ENCODE measurements at places on chromosomes 12 and 14. TPM values are rescaled to one million over a fixed set of nuclear protein-coding genes. Genes with fewer than 3 reads are reported as not detected.

- DNase-seq = peak; percentile 72
These were observed 376.8 kb downstream of the DPF3 start for GRCh38 chr14:72516936-72517700.

- DNase-seq = no peak
These were observed 57.4 kb downstream of the SLC15A5 start for GRCh38 chr12:16220120-16220519.

GRCh38 chr14:75301666-75302325 is 23.2 kb downstream of the FOS start:
- DNase-seq = no peak

GRCh38 chr14:91352728-91353692 is 64.6 kb downstream of the CCDC88C start:
- DNase-seq = no peak

GRCh38 chr14:58166005-58166983 is 14.3 kb upstream of the ARMH4 start:
- DNase-seq = peak; percentile 92

DNA sequence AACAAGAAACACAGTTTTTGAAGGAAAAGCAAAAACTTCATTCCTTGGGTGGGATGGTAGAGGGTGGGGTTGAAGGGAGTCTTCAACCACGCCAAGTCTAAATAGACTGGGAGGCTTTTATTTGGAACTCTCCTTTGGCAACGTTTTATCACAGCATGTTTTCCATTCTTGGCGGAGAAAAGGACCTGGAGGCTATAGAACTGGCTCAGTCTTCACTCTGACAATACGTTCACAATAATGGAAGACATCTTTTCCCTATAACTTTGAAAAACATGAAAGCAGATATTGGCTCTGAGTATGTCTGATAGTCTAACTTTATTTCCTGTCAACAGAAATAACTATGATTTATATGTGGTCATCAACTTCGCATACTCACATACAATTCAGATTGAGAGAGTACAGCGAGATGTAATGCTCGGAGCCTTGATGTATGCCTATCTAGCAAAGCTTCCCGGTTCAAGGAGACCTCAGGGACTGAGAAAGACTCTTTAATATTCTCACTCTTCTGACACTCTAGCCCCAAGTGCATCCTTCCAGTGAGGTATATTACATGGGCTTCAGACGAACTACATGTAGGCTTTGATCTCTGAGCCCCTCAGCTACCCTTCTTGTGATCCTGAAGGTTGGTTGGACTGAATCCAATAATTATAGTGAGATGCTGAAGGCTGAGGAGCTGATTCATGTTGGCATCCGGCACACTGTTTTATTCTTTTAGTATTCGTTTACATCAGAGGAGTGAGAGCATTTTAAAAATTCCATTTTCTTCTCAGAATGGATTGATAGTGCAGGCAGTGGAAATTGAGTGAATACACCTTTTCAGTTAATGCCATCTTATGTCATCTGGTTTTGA is 14.0 kb downstream of the TMEM30B start:
- DNase-seq = no peak

Gene TESPA1
- 0.23 TPM for total RNA-seq

Gene P2RX7
- total RNA-seq = 13.5 TPM

DNA sequence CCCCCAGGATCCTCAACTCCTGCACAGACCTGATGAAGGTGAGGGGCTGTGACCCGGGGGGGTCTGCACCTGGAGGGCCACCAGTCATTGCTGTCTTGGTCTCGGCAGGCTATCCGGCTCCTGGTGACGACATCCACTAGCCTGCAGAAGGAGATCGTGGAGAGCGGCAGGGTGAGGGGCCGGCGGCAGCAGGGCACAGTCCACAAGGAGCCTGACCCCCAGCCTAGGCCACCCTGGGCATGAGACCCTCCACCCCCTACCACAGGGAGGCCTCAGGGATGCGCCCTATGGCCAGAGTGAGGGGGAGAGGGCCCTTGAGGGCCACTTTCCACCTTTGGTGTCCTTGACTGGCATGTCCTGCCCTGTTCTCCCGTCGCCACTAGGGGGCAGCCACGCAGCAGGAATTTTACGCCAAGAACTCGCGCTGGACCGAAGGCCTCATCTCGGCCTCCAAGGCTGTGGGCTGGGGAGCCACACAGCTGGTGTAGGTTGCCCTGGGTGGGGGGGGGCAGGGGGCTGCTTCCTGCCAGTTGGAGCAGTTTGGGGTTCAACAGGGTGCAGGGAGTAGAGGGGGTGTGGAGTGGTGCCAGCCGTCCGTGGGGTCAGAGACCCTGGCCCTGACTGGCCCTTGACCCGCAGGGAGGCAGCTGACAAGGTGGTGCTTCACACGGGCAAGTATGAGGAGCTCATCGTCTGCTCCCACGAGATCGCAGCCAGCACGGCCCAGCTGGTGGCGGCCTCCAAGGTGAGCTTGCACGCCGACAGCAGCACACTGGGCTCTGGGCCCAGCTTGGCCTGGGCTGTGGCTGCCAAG is 25.0 kb downstream of the HIP1R start:
- DNase-seq = peak; percentile 90

Gene GPD1
- total RNA-seq = 0.43 TPM

Gene RIMBP2
- total RNA-seq = 1.8 TPM

- DNase-seq = no peak
These were observed 15.7 kb downstream of the ANO6 start for GRCh38 chr12:45231515-45232145.

- DNase-seq = no peak
These were observed 54.9 kb downstream of the RAB35 start for GRCh38 chr12:120061575-120062214.

- peak; percentile 65 for DNase-seq
These were observed 1.5 kb downstream of the IRF2BPL start for GRCh38 chr14:77026930-77027537.

GRCh38 chr12:23211384-23212320 is 586.7 kb downstream of the ETNK1 start:
- no peak for DNase-seq

Gene IL31
- total RNA-seq = not detected

Gene CRIP1
- 19.8 TPM for total RNA-seq

Gene BCL11B
- total RNA-seq = 0.55 TPM

- DNase-seq = no peak
These were observed 91.4 kb downstream of the DRAM1 start for GRCh38 chr12:101968770-101969169.

DNA sequence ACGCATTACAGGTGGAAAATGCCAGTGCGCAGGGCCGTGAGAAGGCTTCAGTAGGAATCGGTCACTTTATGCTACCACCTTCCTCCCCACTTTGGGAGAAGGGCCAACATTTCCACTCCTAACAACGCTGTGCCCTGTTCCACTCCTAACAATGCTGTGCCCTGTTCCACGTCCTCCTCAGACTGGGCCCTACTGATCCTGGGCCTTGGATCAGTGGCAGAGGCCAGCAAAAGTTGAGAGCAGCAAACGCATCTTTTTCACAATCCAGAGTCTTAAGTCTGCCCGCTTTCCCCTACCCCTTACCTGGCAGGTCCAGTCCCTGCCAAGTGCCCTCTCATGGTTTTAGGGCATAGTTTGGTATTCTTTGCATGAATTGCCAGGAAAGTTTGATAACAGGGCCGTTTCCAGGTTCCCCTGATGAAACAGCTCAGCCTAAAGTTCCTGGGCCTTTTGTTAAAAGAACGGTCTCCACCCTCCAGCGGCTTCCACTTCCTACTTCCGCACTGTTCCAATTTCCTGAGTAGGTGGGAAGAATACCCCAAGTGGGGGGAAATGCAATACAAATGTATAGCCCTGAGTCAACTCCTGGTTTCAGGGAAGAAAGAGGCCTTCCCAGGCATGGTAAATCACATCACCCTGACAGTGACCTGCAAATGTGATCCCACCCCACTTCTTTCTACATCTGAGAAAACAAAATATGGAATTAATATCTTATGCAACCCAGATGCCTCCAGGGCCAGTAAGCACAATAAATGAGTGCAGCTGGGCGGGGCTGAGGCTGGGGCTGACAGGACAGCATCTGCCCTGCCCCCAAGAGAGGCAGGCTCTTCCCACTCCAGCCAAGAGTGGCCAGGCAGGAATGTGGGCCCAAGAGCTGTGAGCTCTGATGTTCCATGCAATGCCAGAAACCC is 15.0 kb downstream of the KCTD10 start:
- peak; percentile 94 for DNase-seq

- no peak for DNase-seq
These were observed 51.1 kb downstream of the GAS2L3 start for GRCh38 chr12:100624571-100624970.

Gene CHST11
- 26.2 TPM for total RNA-seq

Gene BMAL2
- 0.87 TPM for total RNA-seq

DNA sequence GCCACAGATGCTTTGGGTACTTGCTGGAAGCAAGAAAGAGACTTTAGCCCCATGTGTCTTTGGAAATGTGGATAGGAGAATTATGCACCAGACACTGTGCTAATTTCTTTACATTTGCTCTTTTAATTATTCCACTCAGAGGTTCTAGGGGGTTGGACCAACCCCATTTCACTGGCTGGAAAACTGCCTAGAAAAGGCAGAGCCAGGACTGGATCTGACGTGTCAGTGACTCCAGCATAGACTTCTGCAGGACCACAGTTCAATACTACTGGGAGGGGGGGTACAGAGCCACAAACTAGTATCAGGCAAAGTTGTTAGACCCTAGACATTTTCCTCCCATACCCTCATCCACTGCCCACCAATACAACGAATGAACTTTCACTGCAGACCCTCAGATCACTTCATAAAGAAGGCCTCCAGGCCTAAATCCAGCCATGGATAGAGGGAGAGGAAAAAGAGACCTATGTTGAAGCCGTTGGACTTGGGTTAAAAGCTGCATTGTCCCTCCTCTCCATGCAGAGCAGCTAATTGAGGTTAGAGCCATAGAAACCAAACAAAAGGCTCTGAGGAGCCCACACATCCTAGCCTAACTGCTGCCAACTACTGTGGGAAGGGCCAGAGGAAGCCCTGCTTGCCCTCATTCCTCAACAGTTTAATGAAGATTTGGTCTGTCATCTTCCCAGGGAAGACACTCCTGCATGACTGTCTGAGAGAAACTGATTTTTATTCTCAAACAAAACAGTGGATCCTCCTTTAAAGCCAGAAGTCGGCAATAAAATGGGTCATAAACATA is 68.7 kb downstream of the STON2 start:
- no peak for DNase-seq

Gene KCNC2
- total RNA-seq = not detected

DNA sequence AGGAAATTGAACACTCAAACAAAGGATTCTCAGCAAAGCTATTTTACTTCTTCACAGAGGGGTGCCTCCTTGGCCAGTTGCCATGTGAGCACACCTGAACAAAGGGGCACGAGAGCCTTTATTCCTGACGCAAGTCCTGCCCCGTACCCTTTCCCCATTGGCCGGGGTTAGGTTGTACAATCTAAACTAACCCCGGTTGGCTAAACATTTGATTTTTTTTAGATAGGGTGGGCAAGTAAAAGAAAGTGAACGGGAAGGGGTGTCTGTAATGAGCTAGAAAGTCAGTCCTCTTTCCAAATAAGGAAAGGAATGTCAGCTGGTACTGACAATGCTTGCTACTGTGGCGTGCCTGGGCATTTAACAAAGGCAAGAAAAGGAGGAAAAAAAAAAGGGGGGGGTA is 135.5 kb upstream of the CDKN3 start:
- no peak for DNase-seq

Measured in adrenal gland (tissue), 19 donors.